ENCODE measurements at places on chromosomes 13 and 19.

DNA sequence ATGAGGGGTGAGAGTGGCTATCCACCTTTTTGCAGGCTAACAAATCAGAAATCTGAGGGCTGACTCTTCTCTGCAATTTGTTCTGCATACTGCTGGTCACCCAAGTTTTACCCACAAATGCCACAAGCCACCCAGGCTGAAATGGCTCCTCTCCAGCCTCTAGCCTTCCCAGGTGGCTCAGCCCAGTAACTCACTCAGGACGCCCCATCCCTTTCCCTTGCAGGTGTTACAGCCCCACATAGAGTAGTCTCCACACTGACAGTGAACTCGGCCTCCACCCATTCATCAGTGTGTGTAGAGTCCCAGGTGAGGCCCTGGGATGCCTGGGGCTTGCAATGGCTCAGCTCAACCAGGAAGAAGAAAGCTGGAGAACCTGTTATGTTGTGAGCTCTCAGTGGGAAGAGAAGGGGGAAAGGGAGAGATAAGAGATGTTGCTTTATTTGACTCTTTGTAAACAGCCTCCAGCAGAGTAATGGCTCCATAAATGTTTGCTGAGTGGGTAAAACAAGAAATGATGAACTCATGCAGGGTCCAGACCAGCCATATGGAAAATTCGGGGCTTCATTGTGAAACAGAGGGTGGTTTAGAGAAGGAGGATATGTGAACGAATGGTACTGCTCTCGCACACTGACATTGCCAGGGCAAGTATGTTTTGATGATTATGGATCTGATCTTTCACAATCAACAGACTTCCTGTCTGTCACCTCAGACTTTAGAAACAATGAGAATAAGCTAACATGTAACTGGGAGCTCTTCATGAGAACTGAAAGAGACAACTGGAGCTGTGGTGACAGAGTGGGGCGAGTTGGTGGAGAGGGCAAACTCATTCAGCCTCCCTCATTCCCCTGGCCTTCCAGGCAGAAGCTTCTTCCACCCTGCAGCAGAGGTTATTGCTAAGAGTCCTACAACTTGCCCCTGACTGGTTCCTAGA, 74.2 kb upstream of the RFC3 start:
- no peak for DNase-seq

DNA sequence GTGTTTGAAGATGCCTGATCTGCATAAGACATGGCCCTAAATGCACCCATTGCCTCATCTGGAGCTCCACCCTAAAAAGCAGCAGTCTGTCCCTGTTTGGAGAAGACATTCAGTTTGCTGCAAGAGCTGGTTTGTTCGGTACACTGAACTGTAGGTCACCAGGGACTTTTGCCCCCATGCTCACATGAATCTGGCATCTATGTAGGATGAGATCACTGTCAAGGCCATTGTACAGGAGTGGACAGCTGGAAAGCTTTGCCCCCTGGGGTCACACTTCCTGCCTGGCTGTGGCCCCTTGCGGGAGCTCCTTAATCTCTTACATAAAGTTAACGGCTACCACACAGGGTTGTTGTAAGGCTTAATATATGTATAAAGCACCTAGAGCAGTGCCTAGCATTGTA, 73.0 kb downstream of the IPO5 start:
- no peak for DNase-seq

DNA sequence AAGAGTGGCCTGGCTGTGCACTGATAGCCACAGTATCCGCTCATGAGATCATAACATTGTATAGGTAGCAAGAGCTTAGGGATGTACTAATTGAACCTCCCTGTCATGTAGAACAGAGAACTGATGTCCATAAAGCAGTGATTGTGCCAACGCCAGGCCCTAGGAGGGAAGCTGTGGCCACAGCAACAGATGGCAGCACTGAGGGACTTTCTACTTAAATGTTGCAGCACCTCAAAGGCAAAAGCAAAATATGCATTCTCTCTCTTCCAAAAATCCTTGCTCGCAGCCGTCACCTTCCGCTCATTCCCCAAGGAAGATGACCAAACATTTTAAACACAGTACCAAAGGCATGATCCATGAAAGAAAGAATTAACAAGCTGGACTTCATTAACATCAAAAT, 32.3 kb downstream of the COL4A1 start:
- no peak for DNase-seq

- DNase-seq, result no peak
Observed at GRCh38 chr13:26390203-26390602, 136.3 kb downstream of the CDK8 start.

GRCh38 chr19:3210347-3211017, 14.0 kb upstream of the CELF5 start:
- DNase-seq, result no peak

DNA sequence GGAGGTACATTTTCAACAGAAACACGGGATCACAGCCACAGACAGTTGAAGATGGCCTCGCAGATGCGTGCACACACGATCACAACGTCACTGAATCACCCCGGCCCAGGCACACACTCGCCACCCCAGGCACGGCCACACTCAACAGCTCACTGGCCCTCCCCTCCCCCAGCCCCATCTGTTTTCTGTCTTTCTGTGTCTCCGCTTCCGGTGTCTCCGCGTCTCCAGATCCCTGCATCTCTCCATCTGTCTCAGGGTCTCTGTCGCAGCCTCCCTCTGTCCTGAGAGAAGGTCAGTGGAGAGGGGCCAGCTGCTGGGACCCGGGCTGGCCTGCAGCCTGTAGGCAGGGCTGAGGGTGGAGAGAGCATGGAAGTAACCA, 3.8 kb upstream of the ATP1A3 start:
- DNase-seq, result no peak

DNA sequence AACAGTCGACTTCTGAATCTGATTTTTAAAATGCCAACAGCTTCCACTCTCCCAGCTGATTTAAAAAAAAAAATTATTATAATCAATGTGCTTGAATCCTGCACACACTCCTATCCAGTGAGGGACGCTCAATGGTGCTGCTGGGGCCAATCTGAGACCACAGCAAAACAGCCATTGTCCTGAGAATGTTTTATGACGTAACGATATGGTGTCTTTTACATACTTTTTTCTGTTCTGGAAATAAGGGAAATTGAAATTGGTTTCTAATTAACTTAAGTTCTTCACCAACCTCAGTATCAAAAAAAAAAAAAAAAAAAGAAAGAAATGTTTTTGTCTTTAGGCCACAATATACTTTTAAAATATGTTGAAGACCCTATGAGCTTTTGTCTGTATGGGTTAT, 66.1 kb upstream of the SOX1 start:
- no peak for DNase-seq

DNA sequence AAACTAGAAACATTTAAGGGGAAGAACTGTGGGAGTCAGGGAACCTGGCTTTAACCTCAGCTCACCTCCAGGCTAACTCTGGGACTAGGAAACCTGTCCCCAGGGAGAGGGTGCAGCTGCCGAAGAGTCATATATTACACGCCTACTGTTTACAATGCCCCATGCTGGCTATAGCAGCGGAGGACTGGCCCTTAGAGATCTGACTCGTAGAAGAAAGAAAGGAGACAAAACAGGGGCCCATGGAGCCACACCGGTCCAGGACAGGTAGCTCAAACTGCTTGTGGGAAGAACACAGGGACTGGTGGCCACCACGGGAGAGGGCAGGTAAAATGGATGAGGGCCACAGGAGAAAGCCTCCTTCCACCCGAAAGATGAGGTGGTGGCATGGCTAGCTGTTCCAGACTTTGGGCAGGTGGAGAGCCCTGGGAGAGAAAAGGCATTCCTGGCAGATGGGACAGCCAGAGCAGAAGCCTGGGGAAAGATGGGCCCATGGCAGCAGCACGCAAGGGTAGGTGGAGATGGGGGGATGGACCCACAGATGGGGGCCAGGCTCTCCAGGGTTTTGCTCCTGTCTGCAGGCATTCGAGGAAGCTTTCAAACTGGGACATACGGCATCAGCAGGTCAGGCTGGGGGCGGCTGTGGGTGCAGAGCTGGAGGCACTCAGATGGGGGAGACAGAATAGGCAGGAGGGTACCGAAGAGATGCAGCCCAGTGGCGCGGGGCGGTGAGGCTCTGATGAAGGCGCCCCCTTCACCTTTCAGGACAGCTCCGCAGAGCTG, 69.5 kb downstream of the LATS2 start:
- DNase-seq, result no peak

DNA sequence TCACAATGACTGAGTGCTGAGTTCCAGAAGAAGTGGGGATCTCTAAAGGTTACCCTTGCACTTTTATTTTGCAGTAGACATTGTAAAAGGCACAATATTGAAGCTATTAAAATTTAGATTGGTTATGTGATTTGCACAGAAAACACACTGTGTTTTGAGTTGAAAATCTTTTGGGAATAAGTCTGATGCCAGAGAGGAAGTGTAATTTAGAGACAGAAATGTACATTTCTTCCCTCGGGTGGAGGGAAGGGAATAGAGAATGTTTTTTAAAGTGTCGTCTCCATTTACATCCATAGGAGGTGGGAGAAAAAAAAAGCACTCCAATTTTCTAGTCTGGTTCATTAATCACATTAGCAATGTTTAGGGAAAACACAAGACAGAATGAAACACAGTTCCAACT, 465.8 kb downstream of the OLFM4 start:
- DNase-seq, result no peak

DNA sequence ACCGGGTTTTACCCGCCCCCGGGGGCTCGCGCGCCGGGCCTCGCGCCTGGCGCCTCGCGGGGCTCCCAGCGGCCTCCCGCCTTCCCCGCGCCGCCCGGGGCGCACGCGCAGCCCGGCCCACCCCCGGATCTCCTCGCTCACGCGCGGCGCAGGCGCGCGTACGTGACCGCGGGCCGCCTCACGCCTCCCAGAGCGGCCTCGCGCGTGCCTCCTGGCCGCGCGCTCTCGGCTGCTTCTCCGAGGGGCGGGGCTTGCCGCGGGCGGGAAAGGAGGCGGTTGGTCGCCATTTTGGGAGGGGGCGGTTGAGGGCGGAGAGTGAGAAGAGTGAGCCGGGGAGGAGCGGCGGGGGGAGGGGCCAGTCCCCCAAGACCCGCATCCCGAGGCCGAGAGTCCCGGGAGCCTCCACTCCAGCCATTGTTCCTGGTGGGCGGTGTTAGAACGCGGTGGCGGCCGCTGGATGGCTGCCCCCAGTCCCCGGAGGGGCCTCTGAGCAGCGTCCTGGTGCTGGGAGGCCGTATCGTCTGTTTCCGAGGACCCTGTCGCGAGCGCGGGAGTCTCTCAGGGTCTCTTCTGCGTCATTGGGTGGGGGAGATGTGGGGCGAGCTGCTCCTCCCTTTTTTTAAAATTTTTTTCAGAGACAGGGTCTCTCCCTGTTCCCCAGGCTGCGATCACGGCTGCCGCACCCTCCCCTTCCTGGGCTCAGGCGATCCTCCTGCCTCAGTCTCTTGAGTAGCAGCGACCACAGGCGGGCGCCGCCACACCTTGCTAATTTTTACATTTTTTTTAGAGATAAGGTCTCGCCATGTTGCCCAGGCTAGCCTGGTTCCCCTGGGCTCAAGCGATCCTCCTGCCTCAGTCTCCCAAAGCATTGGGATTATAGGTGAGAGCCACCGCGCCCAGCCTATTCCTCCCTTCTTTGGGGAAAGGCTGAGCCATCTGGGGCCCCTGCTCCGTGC, at the start of gene ZNF541:
ZNF541 (minus strand) TSS at position 78 of the 956 bp plus-strand sequence. CDS start 17,292 bp downstream, outside the sequence.
- no peak for DNase-seq

Data from neuronal stem cell (in vitro differentiated cells).